Stimulated activated CD4-positive, alpha-beta T cell treated with anti-CD3 and anti-CD28 coated beads, Interleukin-4, amount 100 ng/mL, for 24 hours (primary cell): ENCODE measurements at places on chromosomes 7 and 10.

DNA sequence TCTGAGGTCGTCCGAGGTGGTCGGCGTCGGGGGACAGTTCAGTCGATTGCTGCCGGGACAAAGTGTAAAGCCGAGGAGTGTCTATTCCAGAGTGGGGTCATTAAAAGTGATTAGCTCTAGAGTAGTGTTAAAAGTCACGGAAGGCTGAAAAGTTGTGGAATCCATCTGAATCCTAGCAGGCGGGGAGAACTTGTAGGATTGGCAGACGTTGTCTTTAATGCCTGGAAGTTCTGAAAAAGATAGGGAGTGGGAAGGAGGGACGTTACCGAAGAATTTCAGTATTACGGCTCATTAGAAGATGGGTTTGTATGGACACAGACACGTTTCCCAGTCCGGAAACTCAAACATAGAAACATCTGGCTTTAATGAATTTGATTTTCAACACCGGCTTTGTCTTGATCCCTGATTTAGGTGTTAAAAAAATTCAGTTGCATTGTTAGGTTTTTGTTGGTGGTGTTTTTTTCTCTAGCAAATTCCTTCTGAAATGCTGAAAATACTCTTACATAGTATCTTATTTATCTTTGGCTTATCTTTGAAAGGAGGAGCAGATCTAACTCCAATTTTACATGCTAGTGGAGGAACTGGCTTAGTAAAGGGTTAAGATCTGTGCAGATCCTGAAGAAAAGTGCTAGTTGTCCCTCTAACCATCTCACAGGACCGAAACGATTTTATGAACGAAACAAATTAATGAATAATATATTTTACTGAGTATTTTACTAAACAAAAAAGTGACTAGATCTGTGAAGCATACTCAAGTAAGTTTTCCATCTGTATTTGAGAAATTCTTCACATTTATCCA, 900 bp downstream of the MKLN1 start:
- DNase-seq, result no peak

DNA sequence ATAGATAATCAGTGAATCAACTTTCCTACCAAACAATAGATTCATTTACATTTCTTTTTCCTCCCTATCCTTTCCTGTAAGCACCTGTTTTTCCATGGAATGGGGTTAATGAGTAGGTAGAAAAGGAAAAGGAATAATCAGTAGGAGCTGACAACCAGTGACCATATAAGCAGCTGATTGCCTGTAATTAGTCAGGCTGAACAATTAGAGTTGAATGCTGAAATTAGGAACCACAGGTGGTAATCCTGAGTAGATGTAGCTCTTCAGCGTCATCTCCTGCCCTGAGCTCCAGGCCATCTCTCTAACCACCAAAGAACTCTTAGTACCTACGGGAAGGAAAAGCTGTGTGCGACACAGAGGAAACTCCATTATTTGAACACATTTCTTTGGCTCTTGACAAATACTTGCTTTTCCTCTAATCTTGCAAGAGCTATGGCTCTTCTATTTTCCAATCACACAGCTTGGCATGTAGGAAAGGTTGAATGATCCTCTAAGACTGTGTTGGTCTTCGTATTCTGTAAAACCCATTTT, 63.8 kb downstream of the KLHDC10 start:
- no peak for DNase-seq

- no peak for DNase-seq
These were observed 50.5 kb downstream of the EGFR start for GRCh38 chr7:55069271-55069792.

DNA sequence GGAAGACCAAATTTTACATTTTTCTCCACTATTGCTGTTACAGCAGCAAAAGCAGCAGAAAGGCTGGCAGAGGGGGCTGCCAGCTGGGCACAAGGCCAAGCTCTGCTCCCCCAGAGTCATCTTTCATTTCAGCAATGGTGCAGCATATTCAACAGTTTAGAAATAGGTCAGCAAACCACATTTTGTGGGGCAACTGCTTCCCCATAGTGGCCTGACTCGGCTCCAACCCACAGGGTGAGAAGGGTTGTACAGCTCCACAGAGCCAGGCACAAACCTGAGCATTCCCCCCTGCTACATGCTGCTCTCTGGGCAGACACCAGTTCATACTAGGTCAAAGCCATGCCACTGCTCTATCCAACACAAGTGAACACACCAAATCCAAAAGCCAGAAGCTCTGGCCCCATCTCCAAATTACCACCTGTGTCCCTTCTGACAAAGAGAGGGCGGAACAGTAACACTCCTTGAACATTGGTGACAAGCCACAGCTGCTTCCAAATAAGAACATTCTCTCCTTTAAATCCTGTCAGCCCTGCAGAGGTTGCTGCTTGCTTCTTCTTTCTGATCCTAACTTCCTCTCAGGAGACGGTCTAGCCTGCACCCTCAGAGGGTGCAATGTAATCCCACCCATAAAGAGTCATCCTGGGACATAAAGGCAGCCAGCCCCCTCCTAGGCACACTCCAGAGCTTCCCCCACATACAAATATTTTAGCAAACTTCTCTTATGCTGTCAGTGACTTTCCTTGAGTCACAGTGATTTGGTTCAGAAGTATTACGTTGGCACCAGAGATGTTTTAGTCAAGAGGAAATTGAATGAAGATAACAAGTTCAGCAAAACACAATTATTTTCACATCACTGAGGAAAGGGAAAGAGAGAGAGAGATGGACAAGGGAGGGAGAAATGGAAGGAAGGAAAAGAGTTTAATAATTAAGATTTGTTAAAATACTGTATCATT, 39.0 kb upstream of the SLIT1 start:
- no peak for DNase-seq
